ENCODE measurements at places on chromosomes 11 and 22.

- no peak for DNase-seq
Observed at GRCh38 chr11:75374646-75375045, 23.2 kb upstream of the ARRB1 start.

DNA sequence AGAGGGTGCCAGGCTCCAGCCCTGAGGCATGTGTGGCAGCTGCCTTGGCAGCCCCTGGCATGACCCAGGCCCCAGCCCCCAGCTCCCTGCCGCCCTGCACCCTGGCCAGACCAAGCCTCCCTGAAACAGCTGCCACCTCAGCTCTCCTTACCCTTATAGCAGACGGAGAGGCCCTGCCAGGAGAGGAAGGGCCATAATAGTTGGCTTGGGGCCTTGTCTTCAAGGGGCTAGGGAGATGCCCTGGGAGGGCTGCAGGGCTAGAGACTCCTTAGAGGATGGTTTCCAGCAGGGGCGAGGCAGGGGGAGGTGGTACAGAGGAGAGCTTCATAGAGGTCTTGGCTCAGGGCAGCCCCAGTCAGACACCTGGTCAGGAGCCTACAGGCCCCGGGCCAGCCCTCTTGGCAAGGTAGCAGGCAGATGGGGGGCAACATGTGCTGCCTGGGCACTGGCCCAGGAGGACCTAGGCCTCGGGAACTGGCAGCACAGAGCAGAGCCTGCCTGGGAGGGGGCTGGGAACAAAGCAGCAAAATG lies 13.0 kb downstream of the SMTN start:
- no peak for DNase-seq

GRCh38 chr11:111733016-111733415 lies 33.2 kb downstream of the PPP2R1B start:
- DNase-seq: no peak

DNA sequence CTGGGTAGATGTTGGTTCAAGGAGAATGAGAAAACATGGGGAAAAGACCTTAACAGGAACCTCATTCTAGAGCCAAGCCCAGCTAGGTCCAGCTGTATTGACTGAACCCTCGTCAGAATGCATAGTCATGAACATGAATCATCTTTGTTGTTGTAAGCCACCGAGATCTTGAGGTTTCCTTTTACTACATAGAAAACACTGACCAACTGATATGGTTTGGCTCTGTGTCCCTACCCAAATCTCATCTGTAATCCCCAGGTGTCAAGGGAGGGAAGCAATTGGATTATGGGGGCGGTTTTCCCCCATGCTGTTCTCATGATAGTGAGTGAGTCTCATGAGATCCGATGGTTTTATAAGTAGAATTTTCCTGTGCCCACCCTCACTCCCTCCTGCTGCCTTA lies 19.4 kb upstream of the PHOX2A start:
- no peak for DNase-seq

- DNase-seq: no peak
Observed at GRCh38 chr11:86889001-86889341, 66.2 kb downstream of the FZD4 start.

DNA sequence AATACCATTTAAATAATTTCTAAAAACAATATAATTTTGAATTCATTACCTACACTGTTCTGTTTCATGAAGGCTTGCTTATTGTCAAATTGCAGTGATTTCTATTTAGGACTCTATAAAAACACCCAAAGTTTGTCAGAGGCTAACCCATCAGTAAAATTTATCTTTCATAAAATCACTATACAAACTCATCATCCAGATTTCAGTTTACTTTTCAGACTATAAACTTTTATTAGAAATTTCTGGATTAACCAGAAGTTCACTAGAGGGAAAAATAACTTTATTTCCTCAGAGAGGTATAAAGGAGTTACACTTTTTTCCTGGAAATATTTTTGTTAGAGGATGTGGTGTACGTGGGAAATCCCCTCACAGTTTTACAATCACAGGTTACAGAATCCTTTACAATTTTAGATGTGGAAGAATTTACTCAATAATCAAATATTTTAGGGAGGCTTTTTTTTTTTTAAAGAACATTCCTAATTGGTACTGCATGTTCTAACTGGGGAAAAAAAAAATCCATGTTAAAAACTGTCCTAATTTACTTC lies 176.7 kb downstream of the SWAP70 start:
- DNase-seq: no peak

DNA sequence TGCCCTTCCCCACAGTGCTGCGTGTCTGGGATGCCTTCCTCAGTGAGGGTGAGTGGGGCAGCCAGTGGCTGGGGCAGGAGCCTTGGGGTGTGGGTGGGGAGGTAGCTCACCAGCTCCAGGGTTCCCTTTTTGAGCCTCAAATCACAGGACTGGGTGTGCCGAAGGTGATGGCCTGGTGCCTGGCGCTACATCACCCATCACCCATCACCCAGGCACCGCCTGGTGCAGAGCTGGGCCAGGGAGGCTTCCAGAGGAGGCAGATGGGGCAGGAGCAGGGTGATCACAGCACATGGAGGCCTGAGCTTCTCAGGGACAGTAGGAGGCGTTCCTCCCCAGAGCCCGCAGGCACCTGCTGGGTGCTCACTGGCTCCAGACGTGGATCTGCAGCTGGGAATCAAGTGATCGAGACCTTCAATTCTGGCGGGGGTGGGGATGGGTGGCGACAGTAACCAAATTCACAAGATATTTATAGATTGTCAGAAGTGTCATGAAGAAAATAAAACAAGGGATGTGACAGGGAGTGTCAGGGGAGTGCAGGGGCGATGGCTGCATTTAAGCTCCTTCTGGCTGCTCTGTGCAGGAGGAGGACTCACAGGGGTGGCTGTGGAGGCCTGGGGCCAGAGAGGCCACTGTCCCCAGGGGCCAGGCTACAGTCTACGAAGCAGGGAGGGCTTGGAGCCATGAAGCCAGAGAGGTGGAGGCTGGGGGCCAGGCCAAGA lies 3.2 kb downstream of the TBC1D10C start:
- DNase-seq: no peak

- DNase-seq: no peak
Observed at GRCh38 chr11:122363296-122363695, 247.3 kb upstream of the BLID start.

DNA sequence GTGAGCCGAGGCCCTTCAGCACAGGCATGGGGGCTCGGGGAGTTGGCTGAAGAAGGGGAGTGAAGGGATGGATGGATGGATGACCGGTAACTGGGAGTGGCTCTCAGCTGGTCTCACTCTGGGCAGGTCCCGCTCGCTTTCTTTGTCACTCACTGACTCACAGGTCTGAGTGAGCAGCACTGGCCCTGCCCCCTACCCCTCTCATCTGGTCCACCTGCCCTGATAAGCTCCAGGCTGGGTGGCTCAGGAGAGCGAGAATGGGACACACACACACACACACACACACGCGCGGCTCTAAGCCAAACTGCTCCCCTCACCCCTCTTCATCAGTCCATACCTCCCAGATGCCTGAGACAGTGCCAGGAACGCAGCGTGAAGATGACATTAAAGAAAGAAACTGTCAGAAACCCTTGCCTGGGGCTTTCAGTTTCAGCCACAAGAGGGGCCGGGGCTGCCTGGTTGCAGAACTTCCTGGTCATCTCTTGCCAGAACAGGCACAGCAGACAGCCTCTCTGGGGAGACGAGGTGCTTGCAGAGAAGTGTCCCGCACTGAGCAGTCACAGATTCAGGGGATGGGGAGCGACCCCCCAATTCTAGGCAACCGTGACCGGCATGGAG lies 16.5 kb upstream of the SHISAL1 start:
- DNase-seq: no peak

GRCh38 chr11:35277827-35278226 lies 138.9 kb downstream of the CD44 start:
- DNase-seq: no peak

DNA sequence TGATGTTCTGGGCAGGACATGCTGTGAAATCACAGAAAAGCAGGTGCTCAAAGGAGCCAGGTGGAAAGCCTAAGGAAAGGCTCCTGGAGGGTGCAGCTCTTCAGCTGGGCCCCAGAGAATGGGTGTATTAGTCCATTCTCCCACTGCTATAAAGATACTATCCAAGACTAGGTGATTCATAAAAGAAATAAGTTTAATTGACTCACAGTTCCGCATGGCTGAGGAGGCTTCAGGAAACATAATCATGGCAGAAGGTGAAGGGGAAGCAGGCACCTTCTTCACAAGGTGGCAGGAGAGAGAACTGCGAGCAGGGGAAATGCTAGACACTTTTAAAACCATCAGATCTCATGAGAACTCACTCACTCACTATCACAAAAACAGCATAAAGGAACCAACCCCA lies 43.1 kb upstream of the DEUP1 start:
- DNase-seq: no peak

DNA sequence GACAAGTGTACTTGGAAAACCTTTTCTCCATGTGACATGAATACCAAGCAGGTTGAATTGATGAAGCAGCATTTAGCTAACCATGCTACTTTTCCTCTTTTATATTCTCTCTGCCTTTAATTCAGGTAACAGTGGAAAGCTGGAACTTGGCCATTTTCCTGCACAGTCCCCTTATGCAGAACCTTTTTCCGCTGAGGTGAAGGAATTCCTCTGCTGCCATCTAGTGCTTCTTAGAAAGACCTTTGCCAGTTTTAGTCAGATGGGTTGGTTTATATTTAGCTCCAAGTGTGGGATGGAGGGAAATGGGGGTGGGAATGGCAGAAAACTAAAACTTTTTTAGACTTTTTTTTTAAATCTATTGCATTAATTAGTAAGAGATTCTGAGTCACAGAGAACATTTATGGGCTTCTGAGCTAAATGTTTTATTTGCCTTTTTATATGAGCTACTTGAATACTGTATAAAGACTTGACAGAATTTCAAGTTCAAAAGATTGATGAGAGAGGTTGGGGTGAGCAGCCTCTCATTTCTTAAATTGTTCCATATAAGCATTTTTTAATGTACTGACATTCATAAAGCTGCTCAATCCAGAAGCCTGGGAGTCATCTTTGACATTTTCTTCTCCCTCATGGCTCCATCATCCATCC lies 153.9 kb upstream of the ZC3H12C start:
- peak; percentile 67 for DNase-seq

- DNase-seq: no peak
Observed at GRCh38 chr11:71466358-71466757, 13.4 kb downstream of the NADSYN1 start.

- no peak for DNase-seq
Observed at GRCh38 chr11:111119751-111120150, 125.8 kb upstream of the POU2AF2 start.

DNA sequence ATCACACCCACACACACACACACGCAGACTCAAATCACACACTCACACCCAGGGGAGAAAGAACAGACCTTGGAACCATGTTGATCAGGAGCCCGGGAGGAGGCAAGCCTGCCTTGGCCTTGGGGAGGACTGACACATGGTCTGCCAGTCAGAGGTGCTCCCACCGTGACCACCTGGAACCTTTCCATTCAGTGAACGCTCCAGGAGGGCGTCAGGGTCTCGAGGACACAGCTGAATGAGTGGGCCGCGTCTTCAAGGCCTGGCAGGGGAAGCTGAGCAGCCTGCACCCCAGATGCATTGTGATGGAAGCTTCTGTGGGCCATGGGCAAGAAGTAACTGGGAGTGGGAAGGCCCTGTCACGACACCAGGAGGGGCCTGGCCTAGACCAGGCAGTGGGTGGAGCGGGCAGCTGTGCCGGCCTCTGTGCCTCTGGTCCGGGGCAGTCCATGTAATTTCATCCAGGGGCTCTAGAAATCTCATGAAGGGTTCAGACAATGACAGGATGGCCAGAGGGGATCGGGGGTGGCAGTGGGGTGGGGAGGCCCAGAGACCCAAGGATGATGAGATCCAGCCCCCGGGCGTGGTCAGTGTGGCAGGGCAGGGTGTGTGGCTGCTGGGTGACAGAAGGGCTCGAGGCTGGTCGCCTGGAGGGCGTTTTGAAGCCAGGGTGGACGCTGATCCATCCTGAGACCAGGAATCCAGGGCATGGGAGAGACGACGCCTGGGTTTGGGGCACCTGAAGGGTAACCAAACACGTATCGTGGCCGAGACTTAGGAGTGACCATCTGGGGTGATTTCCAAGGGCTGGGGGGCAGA lies 53.7 kb downstream of the IGF2 start:
- no peak for DNase-seq

DNA sequence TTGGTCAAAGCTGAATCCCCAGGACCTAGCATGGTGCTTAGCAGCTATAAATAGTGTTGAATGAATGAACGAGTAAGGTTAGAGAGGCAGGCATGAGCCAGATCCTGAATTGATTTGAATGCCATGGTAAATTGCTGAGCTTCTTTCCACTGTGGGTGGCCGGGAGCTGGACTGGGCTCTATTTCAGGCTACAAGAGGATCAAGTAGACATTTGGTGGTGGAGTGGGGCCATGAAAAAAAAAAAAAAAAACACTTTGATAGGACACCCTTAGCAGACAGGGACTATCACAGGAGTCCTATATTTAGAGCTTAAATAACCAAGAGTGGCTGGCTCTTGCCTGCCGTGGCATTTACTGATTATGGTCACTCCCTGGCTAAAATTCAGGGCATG lies 77.6 kb downstream of the MIAT start:
- no peak for DNase-seq

- DNase-seq: no peak
Observed at GRCh38 chr11:129999407-129999806, 3.2 kb downstream of the PRDM10 start.

- DNase-seq: no peak
Observed at GRCh38 chr11:70332567-70332966, 62.1 kb downstream of the PPFIA1 start.

- no peak for DNase-seq
Observed at GRCh38 chr11:37858398-37858797, 1260.4 kb upstream of the RAG2 start.

GRCh38 chr11:41978945-41979344 lies 519.5 kb upstream of the LRRC4C start:
- DNase-seq: no peak

DNA sequence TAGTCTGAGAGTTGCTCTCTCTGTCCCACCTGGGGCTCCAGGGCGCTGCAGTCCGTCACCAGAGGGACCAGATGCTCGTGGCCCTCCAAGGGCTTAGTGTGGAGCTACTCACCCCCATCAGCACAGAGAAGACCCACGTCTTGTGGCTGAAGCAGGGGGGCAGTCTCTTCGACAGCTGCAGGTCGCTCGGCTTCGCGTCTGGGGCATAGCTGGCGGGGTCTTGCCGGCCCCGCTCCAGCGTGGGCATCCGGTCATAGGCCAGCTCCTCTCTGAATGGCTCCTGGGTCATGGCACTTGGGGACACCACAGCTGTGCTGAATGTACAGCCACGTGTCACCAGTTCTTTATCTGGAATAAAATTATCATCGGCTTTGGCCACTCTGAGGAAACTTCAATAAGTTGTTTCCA lies 608 bp downstream of the MLC1 start:
- peak; percentile 6 for DNase-seq

DNA sequence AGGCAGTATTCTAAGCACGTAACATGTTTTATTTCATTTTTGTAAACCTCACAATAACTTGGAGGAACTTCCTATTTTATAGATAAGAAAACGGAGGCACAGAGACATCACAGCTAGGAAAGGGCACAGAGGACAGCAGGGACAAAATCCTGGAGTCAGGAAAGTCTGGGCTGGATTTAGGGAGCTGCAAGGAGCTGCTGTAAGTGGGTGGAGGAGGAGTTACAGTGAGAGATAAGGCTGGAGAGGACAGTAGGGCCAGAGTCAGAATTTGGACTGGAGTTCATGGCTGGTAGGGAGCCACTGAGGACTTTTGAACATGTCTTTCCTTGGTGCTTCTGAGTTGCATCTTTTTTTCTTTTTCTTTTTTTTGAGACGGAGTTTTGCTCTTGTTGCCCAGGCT lies 32.2 kb upstream of the PTPRJ start:
- no peak for DNase-seq

GRCh38 chr22:37911697-37912096 lies 5.6 kb downstream of the MICALL1 start:
- DNase-seq: no peak
